ENCODE measurements at places on chromosomes 1 and 21.
A peak's percentile ranks its signal among the peaks of the same experiment; 100 is the strongest.

DNA sequence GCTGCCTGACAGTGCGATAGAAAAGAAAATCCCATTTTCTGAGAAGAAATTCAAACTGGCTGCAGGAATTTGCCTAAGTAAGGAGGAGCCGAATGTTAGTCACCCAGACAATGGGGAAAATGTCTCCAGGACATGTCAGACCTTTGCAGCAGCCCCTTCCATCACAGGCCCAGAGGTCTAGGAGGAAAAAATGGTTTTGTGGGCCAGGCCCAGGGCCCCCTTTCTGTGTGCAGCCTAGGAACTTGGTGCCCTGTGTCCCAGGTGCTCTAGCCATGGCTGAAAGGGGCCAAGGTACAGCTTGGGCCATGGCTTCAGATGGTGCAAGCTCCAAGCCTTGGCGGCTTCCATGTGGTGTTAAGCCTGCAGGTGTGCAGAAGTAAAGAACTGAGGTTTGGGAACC, 14.6 kb downstream of the ZBTB21 start:
- no peak for DNase-seq

GRCh38 chr1:231727171-231727570, 100.6 kb downstream of the DISC1 start:
- DNase-seq: no peak

DNA sequence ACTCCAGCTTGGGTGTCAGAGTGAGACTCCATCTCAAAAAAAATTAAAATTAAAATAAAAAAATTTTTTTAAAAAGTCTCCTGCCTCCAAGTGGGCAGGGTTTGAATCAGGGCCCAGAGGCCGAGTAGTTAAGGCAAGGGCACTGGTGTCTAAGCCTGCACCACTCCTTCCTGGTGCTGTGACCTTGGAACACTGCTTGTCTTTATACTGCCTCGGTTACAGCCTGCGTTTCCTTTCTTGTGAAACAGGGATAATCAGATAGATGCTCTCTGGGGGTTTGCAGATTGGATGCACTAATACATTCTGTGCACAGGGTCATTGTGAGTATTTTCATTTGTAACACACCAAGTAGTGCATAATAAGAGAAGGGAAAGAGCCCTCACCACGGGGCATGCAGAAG, 58.4 kb upstream of the EFHD2 start:
- no peak for DNase-seq

- DNase-seq: no peak
Measured at GRCh38 chr1:1357871-1358432, 403 bp downstream of the MXRA8 start.

DNA sequence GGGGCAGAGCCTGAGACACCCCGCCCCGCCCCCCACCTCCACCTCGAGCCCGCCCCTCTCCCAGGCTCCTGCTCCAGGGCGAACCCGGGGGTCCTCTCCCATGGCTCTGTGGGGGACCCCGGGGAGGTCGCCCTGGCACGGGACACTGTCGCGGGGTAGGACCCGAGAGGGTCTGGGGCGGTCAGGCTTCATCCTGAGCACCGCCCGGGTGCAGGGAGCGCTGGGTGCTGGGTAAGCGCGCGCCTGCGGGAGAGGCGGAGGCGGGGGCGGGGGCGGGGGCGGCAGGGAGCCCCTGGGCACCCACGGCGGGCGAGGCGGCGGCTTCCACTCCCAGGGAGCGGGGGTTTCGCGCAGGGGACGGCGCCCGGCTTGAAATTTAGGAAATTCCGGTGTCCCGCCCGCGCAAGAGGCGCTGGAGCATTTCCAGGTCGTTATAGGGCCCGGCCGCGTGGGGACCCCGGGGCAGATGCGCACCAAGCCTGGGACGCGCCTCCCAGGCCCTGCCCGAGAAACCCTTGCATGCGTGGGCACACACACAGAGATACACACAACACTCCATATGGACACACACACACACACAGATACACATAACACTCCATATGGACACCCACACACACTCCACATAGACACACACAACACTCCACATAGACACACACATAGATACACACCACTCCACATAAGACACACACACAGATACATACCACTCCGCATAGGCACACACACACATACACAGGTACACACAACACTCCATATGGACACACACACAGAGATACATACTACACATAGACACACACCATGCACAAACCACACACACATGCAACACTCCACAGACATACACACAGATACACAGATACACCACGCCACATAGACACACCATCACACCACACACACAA, 48.7 kb upstream of the SLC19A1 start:
- DNase-seq: no peak

GRCh38 chr1:224513787-224514209, 79.2 kb upstream of the WDR26 start:
- DNase-seq: peak; percentile 65

- DNase-seq: no peak
Measured at GRCh38 chr1:185292237-185292636, 24.8 kb downstream of the IVNS1ABP start.

- no peak for DNase-seq
Measured at GRCh38 chr1:86906419-86906818, 7.5 kb downstream of the SELENOF start.

All from occipital lobe (tissue), 3 donors.